ENCODE measurements at places on chromosomes 3 and 15.

DNA sequence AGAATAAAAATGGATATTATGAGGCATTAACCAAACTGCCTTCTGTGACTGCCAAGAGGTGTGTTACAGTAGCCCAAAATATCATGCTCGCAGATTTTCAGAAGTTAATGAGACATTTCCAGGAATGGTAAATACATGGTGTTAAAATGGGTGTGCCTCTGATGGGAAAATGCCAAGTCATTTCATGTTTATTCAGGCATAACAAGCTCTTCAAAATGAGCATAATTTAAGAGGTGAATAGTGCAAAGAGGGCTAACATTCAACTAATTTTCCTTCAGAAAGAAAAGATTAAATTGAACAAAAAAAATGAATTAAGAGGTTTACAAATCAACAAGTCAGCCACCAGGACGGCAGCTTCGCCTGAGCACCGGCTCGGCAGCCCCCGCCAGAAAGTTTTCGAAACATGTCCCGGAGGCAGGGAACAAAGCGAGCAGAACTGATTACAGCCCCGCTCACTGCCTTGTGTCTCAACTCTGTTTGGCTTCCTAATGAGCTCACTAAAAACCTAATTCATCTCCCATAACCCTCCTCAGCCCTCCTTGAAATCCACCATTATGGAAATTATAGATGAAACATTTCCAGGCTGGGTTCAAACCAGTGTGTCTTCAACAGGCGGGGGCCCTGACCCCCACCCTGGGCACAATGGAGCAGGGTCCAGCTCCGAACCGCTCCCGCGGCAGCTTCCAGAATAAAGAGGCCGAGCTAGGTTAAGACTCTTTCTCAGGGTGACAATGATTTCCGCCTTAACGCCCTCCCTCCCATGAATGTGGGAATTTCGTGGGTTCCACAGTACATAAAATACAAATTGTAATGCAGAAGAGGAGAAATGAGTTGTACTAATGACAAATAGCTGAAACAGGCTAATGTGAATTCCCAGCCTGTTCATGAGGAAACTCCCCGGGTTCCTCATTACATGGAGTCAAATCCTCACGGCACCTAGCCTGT, 43.9 kb downstream of the MEIS2 start:
- DNase-seq = no peak

GRCh38 chr3:139468399-139468798, 7.9 kb downstream of the RBP2 start:
- no peak for DNase-seq

GRCh38 chr15:39252134-39252470, 328.8 kb upstream of the THBS1 start:
- no peak for DNase-seq

DNA sequence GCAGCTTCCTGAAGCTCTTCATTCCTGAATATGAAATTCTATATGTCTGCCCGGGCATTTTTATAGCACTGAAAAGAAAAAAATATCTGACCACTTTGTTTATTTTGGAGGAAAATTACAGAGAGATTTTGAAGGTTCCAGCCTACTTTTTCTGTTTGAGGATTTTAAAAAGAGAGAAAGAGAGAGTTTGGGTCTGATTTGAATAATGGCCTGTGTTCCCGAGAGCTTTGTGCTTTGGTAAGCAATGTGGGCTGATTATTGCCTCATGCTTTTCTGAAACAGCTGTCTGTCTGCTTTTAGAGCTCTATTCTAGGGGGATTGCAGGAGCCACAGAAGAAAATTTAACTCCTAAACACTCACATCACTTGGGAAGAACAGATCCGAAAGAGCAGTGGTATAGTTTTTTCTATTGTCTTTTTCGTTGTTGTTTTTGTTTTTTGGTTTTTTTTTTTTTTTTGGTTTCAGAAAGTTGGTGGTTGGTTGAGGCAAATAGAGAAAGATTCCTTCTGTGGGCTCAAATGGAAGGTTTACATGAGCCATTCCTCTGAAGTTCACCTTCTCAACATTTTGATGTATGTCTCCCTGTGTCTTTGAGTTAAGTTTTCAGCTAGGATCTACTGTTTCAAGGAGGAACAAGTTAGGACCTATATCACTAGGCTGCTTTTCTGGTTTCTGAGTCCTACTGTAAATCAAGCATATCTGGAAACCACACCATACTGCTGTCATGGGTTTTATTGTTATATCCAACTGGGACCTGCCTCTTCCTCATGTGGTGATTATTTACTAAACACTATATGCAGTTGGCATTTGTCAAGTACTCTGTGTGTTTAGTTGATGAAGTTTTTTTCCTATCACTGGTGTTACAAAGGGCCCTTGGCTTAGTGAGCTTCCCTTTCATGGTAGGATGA, 178.9 kb downstream of the KCNMB2 start:
- no peak for DNase-seq

GRCh38 chr15:48802257-48802656, 8.6 kb downstream of the CEP152 start:
- DNase-seq = no peak

DNA sequence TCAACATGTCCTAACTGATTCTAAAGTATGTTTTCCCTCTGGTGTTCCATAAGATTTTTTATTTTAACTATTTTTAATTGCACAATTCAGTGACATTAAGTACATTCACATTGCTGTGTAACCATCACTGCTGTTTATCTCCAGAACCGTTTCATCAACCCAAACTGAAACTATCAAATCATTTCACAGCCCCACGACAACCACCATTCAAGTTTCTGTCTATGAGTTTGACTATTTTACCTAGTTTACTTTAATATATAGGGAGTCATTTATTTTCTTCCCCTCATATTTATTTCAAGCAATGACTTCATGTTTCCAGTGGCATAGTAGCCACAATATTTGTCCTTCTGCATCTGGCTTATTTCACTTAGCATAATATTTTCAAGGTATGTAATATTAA, 8.4 kb downstream of the RTP1 start:
- DNase-seq = no peak

DNA sequence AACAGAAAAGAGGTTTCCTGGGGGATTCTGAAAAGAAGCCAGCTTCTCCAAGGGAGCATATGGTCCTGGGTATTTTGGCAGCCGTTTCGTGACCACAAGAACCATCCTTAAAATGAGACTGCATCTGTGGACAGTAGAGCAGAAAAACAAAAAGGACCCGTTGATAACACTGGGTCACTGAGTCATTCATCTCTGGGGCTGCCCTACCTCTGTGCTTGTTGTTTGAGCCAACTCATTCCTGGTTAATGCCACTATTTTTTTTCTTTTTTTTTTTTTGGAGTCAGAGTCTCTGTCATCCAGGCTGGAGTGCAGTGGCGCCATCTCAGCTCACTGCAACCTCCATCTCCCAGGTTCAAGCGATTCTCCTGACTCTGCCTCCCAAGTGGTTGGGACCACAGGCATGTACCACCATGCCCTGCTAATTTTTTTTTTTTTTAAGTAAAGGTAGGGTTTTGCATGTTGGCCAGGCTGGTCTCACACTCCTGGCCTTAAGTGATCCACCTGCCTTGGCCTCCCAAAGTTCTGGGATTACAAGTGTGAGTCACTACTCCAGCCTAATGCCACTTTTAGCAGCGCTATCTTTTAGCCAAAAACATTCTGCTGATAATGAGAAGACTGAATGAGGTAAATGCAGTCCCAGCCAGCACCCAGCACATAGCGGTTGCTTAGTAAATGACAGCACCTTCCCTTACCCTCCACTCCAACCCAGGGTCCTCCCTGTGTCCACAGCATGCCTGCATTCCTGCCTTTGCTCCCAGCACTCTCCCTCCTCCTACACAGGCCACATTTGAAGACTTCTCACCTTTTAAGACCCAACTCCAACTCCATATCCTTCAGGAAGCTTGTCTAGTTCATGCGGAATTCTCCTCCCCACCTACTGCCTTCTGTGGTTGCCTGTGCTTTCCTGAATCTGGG, 9.1 kb upstream of the ISL2 start:
- no peak for DNase-seq
